ENCODE measurements at places on chromosomes 1 and 21. TPM values are rescaled to one million over a fixed set of nuclear protein-coding genes. Genes with fewer than 3 reads are reported as not detected.

GRCh38 chr1:228544021-228544850, 57.1 kb downstream of the RNF187 start:
- DNase-seq, result no peak

- no peak for DNase-seq
Measured at GRCh38 chr1:232283864-232284263, 346.1 kb downstream of the SIPA1L2 start.

The DDOST gene
- 199 TPM for polyA plus RNA-seq

The OR2T33 gene
- not detected for polyA plus RNA-seq

- no peak for DNase-seq
Measured at GRCh38 chr1:37034121-37035013, at the start of gene GRIK3. GRIK3 (minus strand) TSS chr1:37034515; CDS start chr1:37034108, 407 bp downstream.

DNA sequence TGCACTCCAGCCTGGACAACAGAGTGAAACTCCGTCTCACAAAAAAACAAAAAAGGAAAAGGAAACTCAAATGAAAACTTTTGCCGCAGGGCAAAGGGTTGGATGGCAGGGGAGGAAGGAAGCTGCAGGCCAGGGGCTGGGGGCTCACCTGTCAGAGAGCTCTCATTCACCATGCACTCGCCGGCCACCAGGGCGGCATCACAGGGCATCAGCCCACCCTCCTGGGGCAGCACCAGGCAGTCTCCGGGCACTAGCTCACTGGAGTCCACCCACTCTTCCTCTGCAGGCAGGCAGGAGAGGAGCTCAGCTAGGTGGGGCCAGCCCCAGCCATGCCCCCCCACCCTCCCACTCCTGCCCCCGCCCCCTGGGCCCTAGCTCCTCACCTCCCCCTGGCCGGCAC, 11.9 kb downstream of the ATP13A2 start:
- DNase-seq, result no peak

The AIRE gene
- polyA plus RNA-seq, result 0.21 TPM

GRCh38 chr1:195789321-195789720, 818.9 kb downstream of the KCNT2 start:
- DNase-seq, result peak; percentile 77

GRCh38 chr1:27606708-27607238, 2.8 kb upstream of the AHDC1 start:
- DNase-seq, result no peak

The ZBTB8B gene
- polyA plus RNA-seq, result 1.8 TPM

The MGST3 gene
- polyA plus RNA-seq, result 181 TPM

The AGT gene
- 0.56 TPM for polyA plus RNA-seq

- peak; percentile 33 for DNase-seq
Measured at GRCh38 chr1:57422271-57423134, 1.4 kb downstream of the DAB1 start.

The MMEL1 gene
- 4.3 TPM for polyA plus RNA-seq

The NGF gene
- 0.72 TPM for polyA plus RNA-seq

DNA sequence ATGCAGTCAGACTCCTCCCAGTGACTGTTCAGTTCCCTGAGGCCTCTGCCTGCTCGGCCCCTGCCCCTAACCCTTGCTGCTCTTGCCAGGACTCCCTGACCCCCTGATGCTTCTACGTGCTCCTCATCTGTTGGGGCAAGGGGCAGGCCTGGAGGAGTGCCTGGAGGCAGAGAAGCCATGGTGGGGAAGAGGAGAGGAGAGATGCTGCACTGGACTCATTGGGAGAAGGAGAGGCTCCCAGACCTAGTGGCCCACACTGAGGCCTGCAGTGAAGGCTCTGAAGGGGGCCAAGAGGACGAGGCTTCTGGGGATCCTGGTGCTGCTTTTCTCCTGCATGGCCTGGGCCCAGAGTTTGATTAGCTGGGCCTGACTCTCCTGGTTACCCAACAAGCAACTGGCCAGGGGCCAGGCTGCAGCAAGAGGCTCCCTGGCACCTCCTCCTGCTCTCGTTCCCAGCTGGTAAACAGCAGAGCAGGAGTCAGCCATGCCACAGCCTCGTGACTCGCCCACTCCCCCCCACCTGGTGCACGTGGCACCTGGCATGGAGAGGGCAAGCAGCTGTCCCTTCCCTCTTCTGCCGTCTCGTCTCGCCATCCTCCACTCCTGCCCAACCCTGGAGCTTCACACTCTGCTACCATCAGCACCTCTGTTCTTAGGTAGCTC, 847 bp upstream of the RORC start:
- peak; percentile 92 for DNase-seq

DNA sequence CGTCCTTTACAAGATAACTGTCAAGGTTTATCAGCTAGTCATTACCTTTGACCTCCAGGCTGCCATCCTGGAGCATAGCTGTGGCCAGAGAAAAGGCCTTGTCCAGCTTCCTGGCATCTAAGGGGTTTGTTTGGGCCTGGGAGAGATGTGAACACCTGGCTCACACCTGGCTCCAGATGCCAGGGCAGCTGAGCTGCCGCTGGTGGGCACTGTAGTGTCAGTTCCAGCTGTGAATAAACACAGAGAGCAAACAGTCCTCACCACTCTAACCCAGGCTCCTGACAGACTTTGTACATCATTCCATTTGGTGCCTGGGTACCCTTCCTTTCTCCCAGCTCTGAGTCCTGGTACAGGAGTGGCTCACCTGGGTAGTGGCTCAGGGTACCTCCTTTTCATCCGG, 14.3 kb upstream of the KCNA10 start:
- DNase-seq, result no peak

- no peak for DNase-seq
Measured at GRCh38 chr1:3389093-3389833, 65.2 kb upstream of the ARHGEF16 start.
